Vagina (tissue), 2 donors: ENCODE measurements at places on chromosomes 16 and 17.

DNA sequence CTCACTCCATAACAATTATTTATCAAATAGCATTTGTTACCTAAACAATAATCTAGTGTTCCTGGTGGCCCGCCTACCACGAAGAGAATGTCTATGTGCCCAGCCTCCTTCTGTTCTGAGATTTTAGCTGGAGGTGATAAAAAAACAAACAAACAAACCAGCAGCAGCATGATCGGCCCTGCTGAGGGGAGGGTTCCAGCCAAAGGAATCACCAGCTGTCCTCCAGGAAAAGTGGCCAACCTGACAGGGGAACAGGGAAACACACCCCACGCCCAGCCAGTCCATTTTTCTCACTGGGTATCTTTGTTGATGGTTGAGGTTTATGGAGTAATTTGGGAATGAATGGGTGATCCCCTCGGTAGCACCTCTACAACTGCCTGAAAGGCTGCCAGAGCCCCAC is 203.0 kb upstream of the DYNLRB2 start:
- no peak for DNase-seq

- no peak for DNase-seq
Measured at GRCh38 chr16:57297856-57298255, 13.4 kb upstream of the PLLP start.

DNA sequence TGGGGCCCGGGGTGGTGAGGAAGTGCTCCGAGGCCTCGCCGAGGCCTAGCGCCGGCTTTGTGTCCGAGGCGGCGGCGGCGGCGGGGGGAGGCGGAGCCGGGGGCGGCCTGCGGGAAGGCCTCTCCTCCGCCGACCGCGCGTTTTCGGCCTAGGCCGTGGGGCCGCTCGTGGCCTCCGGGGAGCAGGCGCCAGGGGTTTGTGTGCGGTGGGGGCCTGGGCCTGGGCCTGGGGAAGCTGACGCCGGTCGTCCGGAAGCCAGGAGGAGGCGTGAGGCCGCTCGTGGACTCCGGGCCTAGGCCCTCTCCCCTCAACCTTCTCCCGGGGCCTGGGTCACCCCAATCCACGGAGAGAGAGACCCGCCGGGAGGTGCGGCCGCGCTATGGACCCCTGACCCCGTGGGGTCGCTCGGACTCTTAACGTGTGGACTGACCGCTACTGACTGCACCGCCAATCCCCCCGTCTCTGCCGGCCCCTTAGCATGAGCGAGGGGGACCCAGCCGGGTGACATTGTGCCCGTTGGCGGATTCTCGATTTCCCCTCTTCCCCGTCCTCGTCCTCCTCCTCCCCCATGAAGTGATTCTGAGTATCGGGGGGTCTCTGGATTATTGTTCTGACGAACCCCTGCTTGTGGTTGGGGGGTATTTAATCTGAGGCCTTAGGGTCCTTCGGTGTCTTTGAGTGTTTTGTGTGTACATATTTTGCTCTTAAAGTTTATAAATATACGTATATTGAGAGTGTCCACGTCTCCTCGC is 660 bp downstream of the RBBP6 start:
- no peak for DNase-seq

DNA sequence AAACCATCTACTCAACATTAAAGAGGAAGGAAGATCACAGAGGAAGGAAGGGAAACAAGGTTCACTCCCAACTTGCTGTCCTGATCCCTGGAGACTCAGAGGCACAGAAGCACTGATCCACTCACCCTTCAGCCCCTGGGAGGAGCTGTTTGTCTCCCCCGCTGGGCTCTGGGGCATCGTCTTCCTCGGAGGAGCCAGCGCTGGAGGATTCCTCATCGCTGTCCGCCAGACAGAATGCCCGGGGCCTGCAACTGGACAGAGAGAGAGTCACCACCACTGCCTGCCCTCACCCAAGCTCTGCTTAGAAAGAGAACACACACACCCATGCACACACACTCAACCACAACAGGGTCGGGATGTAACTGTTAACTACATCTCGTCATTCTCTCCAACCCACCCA is 24.8 kb upstream of the ERN1 start:
- no peak for DNase-seq

DNA sequence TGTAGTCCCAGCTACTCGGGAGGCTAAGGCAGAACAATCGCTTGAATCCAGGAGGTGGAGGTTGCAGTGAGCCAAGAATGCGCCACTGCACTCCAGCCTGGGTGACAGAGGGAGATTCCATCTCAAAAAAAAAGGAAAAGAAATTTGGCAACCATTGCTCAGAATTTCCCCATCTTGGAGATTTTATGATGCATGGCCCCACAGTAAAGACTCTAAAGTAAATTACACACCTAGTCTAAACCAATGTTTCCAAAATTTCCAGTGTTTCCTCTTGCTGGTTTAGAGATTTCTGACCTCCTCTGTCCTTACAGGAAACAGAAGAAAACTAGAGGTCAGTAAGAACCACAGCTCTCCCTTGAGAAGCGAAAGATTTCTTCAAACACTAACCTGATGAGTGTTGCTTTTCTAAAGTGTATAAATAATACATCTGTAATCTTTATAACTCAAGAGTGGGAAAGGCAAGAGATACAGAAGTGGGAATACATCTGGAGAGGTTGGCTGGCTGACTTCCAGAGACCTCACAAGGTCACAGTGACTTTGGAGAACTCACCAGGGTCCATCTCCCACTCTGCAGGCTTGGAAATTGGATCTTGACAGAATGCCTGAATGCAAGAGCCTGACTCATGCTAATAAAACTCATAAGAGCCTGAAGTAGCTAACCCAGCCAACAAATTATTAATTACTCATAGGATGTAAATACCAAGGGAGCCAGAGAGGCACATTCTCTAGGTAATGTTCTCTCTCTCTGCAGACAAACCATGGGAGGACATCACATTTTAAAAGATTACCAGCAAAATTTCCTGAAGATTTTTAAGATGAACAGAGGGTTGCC is 8.8 kb downstream of the ADAT1 start:
- no peak for DNase-seq

- no peak for DNase-seq
Measured at GRCh38 chr16:84511180-84511800, 6.8 kb upstream of the MEAK7 start.
